Gastrocnemius medialis (tissue), 4 donors: ENCODE measurements at places on chromosomes 7 and 10. TPM values are rescaled to one million over a fixed set of nuclear protein-coding genes. Genes with fewer than 3 reads are reported as not detected.

ZDHHC4 gene
- 85.3 TPM for total RNA-seq

OR2A12 gene
- not detected for total RNA-seq

STRA8 gene
- not detected for total RNA-seq

DNA sequence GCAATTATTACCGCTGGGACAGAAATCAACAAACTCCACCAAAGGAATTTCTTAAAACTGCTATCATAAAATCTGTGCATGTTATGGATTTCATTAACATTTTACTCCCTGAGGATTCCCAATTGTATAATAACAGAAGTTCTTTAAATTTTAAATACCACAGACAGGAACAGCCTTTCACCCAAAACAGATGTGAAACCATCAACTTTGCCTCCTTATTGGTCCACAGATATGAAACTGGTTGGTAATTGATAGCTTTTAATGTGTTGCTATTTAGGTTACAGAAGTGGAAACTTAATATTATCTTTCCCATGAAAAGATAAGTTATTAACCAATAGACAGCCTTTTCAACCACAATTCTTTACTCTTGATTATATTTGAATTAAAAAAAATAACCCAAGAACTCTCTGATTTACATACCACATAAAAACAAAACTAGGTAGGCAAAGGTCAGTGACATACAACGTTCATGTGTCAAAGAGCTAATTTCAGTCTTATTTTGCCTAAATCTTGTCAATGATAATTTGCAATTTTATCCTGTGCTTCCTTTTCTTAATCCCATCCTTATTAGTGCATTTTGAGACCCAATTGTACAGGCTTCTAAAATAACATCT lies 90.0 kb downstream of the NRP1 start:
- no peak for DNase-seq

GRCh38 chr7:124801330-124801895 lies 35.8 kb upstream of the GPR37 start:
- no peak for DNase-seq
